ENCODE measurements at places on chromosomes 4 and X. TPM values are rescaled to one million over a fixed set of nuclear protein-coding genes. Genes with fewer than 3 reads are reported as not detected.

DNA sequence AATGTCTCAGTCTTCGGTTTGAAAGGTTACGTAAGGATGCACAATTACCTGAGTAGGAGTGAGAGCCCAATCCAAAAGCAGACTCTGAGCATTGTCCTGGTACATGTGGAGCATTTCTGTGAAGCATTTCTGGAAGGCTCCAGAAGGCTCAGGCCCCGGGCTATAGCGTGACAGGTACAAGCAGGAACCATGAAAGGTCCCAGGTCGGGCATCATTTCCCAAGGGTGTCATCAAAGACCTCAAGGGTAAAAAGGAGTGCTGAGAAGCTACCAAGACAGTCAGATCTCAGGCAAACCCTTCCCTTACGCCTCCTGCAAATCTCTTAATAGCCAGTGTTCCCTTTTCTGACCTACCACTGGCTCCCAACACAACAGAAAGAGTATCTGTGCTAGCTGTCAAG lies 30.8 kb downstream of the GPC4 start:
- no peaks in the 10 kb centered on the region for H3K36me3 ChIP-seq
- H3K4me3 ChIP-seq, result no peak overlapping the region
- no peak for DNase-seq
- no peaks in the 10 kb centered on the region for H3K4me1 ChIP-seq

GRCh38 chrX:48278958-48279357 lies 23.8 kb downstream of the SSX1 start:
- no peak for DNase-seq
- H3K4me3 ChIP-seq, result no peak overlapping the region
- H3K4me1 ChIP-seq, result no peaks in the 10 kb centered on the region
- H3K27ac ChIP-seq, result no peak overlapping the region

- H3K27me3 ChIP-seq, result no peaks in the 10 kb centered on the region
- H3K36me3 ChIP-seq, result peaks cover 2% of the 10 kb centered on the region
- H3K27ac ChIP-seq, result no peak overlapping the region
Observed at GRCh38 chr4:83282049-83282535, 2.5 kb downstream of the COQ2 start.

DNA sequence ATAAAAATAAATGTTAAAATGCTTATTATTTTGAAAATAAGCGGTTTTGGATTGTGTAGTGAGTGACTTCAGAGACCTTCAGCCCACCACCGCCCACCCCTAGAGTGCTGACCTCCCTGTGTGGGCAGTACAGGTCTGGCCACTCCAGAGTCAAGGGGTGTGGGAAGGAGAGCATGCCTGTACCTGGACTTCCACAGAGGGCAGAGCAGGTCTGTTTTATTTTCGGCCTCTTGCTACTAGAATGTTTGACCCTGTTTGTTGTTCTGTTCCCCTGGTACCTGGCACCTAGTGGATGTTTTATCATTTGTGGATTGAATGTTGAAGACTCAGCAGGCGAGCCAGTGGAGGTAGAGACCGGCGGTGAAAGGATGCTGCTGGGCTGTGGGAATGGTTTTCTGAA lies 14.3 kb downstream of the PIGG start:
- peaks cover 76% of the 10 kb centered on the region for H3K36me3 ChIP-seq
- no peak overlapping the region for H3K4me3 ChIP-seq
- H3K27me3 ChIP-seq, result no peaks in the 10 kb centered on the region
- no peak for DNase-seq
- H3K27ac ChIP-seq, result no peak overlapping the region
- H3K4me1 ChIP-seq, result peaks cover 10% of the 10 kb centered on the region

- H3K36me3 ChIP-seq, result no peaks in the 10 kb centered on the region
- no peak overlapping the region for H3K4me3 ChIP-seq
Observed at GRCh38 chrX:10030570-10030969, 63.4 kb downstream of the CLDN34 start.

GRCh38 chr4:69577245-69577644 lies 62.2 kb downstream of the UGT2A2 start:
- no peak overlapping the region for H3K4me3 ChIP-seq
- H3K4me1 ChIP-seq, result no peaks in the 10 kb centered on the region
- H3K27me3 ChIP-seq, result no peaks in the 10 kb centered on the region
- DNase-seq, result no peak
- no peak overlapping the region for H3K27ac ChIP-seq
- H3K36me3 ChIP-seq, result no peaks in the 10 kb centered on the region

GRCh38 chr4:162682651-162683050 lies 484.0 kb downstream of the NAF1 start:
- H3K27ac ChIP-seq, result no peak overlapping the region
- DNase-seq, result no peak
- no peaks in the 10 kb centered on the region for H3K36me3 ChIP-seq
- H3K27me3 ChIP-seq, result no peaks in the 10 kb centered on the region

DNA sequence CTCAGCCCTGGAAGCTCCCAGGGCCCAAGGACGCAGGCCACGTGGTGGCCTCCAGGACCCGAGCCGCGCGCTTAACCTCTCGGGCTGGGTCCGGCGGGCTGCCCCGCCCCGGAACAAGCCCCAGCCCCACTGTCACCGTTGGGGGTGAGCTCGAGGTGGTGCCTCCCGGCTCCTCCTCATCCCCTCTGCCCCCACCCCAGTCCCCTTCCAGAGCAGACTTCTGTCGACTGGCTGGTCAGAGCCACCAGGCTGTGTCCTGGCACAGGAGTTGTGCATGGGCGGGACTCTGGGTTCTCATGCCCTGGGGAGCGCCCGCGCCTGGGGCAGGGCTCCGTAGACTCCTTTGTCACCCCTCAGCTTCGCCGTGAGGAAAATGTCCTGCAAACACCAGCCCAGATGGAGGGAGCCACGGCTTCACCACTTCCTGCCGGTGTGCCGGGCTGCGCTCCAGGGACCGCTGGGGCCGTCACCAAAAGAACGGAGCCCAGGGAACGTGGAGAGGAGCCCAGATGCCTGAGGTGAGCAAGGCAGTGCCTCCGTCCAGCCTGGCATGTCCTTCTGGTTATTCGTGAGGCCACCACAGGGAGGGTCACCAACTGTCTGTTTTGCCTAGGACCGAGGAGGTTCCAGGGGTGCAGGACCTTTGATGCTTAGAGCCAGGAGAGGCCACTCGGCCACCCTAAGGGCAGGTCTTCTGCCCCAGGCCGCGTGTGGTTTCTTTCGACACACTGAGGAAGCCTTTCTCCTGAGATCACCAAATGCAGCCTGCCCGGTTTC lies 7.1 kb upstream of the RGS12 start:
- DNase-seq, result peak; percentile 64
- H3K27ac ChIP-seq, result no peak overlapping the region
- no peak overlapping the region for H3K4me3 ChIP-seq
- H3K4me1 ChIP-seq, result peaks cover 10% of the 10 kb centered on the region

DNA sequence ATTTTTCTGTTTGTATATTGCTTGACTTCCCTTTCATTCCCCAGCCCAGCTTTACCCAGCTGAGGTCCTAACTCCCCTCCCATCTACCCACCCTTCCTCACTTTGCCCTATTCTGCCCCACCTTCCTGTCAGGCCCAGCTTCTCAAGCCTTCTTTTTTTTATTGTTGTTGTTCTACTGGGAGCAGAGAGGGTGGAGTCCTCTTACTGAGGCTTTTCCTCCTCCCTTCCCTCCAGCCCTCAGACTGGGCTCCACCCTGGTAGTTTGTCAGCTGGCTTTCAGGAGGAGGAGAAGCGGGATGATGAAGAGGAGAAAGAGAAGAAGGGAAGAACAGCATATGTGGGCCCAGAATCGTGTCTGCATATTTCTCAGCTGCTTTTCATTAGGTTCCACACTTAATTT lies 3.2 kb upstream of the KLF8 start:
- no peak for DNase-seq
- H3K4me1 ChIP-seq, result peaks cover 22% of the 10 kb centered on the region
- no peaks in the 10 kb centered on the region for H3K36me3 ChIP-seq
- H3K4me3 ChIP-seq, result no peak overlapping the region
- H3K27me3 ChIP-seq, result no peaks in the 10 kb centered on the region

- no peaks in the 10 kb centered on the region for H3K36me3 ChIP-seq
Observed at GRCh38 chr4:185921583-185922555, 109.9 kb upstream of the SORBS2 start.

- no peak overlapping the region for H3K4me3 ChIP-seq
- no peaks in the 10 kb centered on the region for H3K27me3 ChIP-seq
- H3K4me1 ChIP-seq, result no peaks in the 10 kb centered on the region
- H3K27ac ChIP-seq, result no peak overlapping the region
Observed at GRCh38 chrX:108699368-108699767, 37.0 kb downstream of the IRS4 start.

DNA sequence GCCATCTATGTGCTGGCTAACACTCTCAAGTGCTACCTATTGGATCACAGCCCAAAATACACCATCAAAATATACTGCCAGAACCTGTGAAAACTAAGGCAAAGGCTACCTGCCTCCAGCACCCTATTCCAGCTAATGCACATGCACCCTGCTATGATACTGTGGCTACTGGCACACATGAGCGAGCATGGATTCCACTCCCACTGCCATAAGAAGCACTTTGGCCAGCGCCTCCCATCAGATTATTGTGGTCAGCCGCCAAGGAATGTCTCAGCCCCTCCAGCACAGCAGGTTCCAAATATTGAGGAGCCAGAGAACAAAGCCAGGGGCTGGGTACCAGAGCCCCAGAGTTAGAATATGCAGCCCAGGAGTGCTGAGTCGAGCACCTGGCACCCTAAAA lies 32.5 kb upstream of the TMPRSS11F start:
- H3K4me1 ChIP-seq, result no peaks in the 10 kb centered on the region
- H3K27ac ChIP-seq, result no peak overlapping the region
- H3K27me3 ChIP-seq, result peaks cover 7% of the 10 kb centered on the region
- H3K4me3 ChIP-seq, result no peak overlapping the region
- no peaks in the 10 kb centered on the region for H3K36me3 ChIP-seq

DNA sequence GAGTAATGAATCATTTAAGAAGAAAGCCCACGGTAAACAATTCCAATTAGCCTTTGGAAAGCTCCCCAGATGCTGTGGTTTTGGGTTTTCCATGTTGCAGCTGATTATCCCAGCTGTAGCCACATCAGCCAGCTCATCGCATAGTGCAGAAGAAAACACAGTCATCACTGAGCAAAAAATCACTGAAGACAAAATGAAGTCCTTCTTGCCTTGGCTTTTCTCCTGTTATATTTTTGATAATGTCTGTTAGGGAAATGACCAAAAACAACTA lies 193.0 kb upstream of the C1QTNF7 start:
- no peak overlapping the region for H3K4me3 ChIP-seq
- DNase-seq, result no peak
- no peak overlapping the region for H3K27ac ChIP-seq
- peaks cover 20% of the 10 kb centered on the region for H3K4me1 ChIP-seq
- H3K27me3 ChIP-seq, result no peaks in the 10 kb centered on the region

FGFR3 gene
- total RNA-seq, result not detected

NXF2B gene
- total RNA-seq, result not detected

BBS12 gene
- 0.80 TPM for total RNA-seq

GPR50 gene
- not detected for total RNA-seq

FAM47A gene
- total RNA-seq, result not detected

RAB9B gene
- total RNA-seq, result not detected

MOSPD2 gene
- 6.4 TPM for total RNA-seq

SLC34A2 gene
- not detected for total RNA-seq
